ENCODE measurements at places on chromosomes 2 and 18.

GRCh38 chr18:77077941-77078689 lies 54.5 kb downstream of the MBP start:
- DNase-seq, result no peak

DNA sequence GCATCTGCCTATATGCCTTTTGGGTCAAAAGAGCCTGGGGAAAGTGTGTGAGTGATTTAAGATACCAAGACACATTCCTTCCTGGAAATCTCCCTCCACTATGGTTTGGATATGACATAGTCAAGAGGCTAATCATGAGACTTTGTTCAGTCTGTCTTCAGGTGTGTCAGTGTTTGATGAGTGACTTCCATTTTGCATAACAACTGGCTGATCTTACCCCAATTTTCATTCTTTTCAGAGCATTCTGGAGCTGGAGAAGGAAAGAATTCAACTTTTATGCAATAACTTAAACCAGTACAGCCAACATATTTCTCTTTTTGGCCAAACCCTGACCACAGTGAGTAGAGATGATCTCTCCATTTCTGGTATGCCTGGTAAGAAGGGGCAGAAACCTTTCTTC lies 39.4 kb downstream of the SPC25 start:
- DNase-seq, result no peak

GRCh38 chr18:63979409-63979920 lies 9.6 kb downstream of the SERPINB8 start:
- DNase-seq, result no peak

DNA sequence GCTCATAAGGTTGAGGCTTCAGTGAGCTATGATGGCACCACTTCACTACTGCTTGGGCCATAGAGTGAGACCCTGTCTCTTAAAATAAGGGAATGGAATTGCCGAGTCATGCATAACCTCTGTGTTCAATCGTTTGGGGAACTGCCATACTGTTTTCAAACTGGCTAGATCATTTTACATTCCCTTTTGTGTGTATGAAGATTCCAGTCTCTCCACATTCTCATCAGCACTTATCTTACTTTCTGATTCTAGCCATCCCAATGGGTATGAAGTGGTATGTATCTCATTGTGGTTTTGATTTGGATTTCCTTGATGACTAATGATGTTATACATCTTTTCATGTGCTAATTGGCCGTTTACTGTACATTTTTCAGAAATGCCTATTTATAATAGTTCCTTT lies 23.7 kb downstream of the MARCHF7 start:
- no peak for DNase-seq

- no peak for DNase-seq
These were observed 73.6 kb downstream of the ST6GAL2 start for GRCh38 chr2:106812383-106812782.

- peak; percentile 22 for DNase-seq
These were observed 124.7 kb downstream of the CABLES1 start for GRCh38 chr18:23259701-23260681.

- DNase-seq, result no peak
These were observed 12.4 kb downstream of the UGGT1 start for GRCh38 chr2:128103407-128103806.

DNA sequence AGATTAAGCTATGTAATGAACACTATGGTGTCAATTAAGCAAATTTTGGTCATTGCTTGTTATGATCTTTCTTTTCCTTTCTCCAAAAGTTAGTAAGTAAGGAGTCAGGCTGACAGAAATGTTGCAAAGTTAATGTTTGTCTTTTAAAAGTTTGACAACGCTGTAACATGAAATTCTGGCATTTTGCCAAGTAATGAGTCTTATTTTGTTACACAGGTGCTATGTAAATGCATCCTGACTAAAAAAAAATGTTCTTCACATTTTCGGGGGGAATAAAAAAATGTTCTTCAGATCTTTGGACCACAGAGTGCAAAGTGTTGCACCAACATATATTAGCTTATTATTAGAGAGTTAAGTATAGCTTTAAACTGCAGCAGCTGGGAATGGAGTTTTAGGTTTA lies 54.8 kb upstream of the PROKR1 start:
- no peak for DNase-seq

- DNase-seq, result no peak
These were observed 147.7 kb downstream of the PPP1R1C start for GRCh38 chr2:182133195-182133891.

DNA sequence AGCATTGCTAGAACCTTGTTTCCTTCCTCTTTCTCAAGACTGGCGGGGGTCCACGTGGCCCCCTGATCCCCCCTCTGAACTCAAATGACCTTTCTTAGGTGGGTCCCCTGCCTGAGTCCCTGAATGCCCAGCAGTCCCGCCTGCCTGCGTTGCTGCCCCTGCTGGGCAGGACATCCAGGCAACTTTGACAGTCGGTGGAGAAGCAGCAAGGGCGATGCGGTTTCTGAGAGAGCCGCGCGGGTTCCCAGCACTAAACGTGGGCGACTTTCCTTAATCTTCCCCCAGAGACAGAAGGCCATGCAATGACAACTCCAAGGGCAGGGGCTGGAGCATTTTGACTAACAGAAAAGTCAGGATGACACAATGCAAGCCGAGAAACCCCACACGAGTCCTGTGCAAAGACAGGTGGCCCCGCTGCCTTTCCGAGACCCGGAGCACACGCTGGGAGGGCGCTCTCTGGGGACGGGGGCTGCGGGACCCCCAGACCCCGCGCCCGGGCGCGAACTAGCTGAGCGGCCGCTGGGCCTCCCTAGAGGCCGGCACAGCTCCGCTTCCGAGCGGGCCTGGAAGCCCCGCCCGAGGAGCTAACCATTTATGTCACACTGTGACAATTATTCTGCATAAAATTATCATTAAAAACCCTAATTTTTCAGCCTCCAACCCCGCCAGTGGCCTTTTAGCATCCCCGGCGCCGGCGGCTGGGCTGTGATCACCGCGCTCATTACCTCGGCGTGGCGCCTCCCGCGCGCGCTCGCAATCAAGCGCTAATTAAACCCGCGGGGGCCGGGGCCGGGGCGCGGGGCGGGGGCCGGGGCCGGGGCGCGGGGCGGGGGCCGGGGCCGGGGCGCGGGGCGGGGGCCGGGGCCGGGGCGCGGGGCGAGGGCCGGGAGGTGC lies 27.4 kb downstream of the ASB18 start:
- no peak for DNase-seq

DNA sequence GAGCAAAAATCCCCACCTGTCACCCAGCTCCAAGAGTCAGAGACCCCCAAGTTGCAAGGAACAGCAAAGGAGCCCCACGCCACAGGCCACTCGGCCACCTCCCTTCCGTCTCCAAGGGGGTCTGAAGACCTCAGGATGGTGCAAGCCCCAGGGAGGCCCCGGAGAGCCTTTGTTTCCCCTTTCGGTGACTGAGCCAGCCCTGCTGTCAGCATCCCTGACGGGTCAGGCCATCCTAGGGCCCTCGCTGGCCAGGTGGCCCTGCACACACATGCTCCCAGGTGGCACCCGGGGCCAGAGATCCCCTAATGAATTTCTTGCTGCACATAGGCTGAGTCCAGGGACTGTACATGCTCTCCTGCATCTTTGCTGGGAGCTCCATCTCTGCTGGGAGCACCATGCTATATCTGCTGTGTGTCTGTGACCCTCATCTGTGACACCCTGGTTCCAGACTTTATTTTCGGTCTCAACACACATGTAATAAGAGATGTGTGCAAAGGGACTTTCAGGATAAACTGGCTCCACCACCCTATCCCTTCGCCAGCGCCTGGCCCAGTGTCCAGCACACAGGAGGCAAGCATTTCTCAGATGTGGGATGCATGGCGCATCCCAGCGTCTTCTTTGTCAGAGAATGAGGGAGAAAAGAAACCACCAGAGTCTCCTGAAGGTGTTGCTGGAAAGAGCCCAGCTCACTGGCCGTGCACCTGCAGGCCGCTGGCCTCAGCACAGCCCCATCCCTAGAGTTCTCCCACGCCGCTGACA lies 27.4 kb downstream of the ADI1 start:
- no peak for DNase-seq

DNA sequence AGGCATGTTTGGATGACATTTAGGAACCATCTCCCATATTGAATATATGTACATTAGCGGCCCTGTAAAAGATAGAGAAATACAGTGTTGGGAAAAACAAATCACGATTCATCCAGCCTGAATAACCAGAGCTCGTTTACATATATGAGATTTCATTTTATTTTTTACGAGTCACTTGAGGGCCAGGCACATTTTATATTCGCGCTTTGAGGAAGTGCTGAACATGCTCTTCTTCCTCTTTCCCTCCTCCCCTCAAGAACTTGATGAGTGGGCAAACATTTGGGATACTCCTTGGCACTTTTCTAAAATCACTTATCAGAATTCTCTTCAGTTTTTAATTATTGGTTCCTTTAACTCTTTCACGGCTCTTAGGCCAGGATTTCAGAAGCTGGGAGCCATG lies 268.0 kb upstream of the TANK start:
- no peak for DNase-seq

DNA sequence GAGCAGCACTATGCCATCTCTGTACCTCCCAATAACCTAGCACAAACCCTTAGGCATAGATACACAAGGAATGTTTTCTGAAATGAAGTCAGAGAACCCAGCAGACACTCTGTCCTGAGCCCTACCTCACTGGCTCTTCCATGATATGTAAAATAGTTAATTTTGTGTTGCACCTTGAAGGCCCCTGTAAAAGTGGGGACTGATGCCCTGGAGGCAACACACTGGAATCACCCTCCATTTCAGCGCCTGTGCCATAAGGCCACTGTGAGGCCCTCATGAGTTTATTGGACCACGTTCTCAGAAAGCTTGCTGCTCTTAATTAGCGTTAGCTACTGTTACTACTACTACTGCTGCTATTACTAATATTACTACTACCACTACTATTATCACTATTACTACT lies 670.1 kb upstream of the SOX11 start:
- no peak for DNase-seq

DNA sequence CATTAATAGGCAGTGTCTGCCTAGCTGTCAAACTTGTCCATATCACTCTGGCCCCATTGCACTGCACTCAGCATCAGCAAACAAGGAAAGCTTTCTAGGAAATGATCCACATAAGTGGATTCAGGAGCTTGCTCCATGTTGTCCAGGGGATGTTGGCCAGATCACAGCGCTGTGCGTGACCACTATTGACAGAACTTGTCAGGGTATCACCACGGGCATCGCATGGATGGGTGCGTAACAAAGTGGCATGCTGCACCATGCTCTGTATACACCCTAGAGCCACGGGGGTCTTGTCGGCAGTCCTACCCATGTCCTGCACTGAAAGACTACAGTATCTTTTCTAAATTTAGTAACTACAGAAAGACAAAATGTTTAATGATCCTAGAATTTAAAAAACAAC lies 15.6 kb downstream of the SATB2 start:
- DNase-seq, result no peak

- DNase-seq, result no peak
These were observed 528.3 kb downstream of the CMPK2 start for GRCh38 chr2:6337472-6337820.

- no peak for DNase-seq
These were observed 3.7 kb downstream of the NEURL3 start for GRCh38 chr2:96501471-96501874.

GRCh38 chr2:159811232-159811631 lies 13.2 kb upstream of the CD302 start:
- DNase-seq, result no peak

DNA sequence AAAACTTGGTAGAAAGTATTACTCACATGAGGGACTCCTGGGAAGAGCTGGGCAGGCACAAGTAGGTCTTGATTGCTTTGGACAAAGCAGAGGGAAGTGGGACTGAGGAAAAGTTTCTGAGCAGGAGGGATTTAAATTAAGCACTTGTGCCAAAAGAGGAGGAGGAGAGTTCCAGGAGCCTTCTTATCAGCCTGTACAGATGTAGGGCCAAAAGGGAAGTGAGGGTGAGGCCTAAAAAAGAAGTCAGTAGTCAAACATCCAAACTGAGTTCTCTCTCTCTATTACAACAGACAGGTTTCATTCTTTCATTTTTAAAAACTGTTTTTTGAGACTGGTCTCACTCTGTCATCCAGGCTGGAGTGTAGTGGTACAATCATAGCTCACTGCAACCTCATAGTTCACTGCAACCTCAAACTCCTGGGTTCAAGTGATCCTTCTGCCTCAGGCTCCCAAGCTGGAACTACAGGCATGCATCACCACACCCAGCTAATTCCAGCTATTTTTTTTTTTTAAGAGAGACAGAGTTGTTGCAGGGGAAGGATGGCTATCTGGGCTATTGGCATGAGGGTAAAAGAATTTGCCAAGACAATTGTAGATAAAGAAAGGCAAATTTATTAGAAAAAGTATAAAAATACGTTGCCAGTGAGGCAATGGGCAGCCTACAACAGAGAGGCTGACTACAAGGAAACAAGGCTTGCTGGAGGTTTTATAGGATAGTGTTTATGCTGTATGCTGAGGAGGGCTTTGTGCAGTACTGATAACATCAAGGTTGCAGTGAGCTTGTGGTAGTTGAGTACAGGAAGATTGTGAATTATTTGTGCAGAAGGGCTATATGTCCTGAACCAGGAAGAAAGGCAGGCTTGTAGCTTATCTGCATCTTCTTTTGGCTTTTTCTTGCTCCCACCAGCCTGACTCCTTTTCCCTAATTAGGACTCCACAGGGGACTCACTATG lies 29.0 kb downstream of the CFAP210 start:
- no peak for DNase-seq

GRCh38 chr2:96146153-96146880 lies 1.1 kb upstream of the DUSP2 start:
- no peak for DNase-seq

DNA sequence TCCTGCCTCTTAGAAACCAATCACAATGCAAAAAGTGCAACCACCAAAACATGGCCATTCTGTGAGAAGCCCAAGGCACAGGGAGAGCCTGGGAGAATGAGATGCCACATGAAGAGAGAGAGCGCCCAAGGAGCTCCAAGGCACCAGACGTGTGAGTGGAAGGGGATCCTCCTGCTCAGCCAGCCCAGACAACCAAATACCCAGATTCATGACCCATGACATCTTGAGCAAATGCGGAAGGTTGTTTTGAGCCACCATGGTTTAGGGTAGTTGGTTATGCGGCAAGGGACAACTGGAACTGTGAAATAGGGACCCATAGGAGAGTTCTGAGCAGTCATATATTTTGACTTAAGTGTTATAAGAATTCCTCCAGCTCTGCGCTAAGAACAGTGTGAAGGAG lies 7.0 kb downstream of the AFF3 start:
- no peak for DNase-seq

DNA sequence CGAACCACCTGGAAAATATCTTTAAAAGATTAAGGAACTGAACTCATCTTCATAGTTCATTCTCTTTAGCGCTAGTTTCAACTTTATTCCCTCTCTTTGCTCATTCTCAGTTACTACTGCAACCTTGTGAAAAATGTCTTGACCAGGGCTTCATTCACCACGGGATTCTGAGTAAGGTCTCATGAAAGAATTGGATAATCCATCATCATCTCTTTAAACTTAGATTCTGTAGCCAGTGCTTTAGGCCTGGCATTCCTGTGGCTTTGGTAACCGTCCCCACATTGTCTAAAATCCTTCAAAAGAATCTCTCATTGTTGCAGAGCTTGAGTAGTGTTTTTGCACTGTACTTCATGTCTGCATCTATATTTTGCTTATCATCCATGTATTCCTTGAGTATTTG lies 229.5 kb downstream of the ETAA1 start:
- no peak for DNase-seq

- DNase-seq, result no peak
These were observed 12.2 kb downstream of the PLEK start for GRCh38 chr2:68377137-68377780.

- DNase-seq, result no peak
These were observed 172.9 kb upstream of the SETBP1 start for GRCh38 chr18:44507729-44508325.

Measured in cortex of kidney (tissue), 1 donor.